ENCODE measurements at places on chromosomes 12 and 14. TPM values are rescaled to one million over a fixed set of nuclear protein-coding genes. Genes with fewer than 3 reads are reported as not detected.

- no peak for DNase-seq
Observed at GRCh38 chr12:42508913-42509460, 80.6 kb downstream of the PRICKLE1 start.

DNA sequence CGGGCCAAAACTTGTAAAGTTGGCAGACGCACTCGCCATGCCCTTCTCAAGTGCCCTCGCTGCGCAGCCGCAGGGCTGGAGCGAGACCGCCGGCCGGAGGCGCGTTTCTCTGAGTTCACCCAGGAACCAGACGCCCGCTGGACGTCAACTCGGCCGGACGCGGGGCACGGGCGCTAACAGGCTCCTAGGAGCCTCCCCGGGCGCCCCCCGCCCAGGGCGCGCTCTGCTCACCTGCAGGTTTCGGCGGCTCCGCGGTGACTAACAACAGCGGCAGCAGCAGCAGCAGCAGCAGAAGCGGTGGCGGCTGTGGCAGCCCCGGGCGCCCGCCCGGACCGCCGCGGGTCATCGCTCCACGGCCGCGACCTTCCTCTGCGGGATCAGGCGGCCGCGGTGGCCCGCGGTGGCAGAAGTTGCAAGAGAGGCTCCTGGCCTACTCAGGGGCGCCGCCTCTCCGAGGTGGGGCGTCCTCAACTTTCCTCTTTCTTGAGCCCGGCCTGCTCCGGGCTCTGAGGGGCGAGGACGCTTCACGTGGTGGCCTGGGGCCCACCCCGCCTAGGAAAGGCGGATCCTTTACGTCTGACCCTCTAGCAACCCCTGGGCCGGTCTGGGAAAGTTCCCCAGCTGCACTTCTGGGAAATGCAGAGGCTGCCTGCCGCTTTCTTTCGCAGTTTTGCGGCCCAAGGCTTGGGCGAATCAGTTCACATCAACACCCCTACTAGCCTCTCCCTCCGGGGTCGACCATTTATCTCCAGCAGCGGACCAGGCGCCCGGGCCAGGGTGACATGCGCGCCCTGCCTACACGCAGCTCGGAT lies at the start of gene PLBD1:
Gene PLBD1, minus strand, starts transcription at position 533 of the 812 bp plus-strand sequence. Its CDS starts 187 bp downstream, at position 346.
- no peak for DNase-seq

Gene TAS2R10
- polyA plus RNA-seq = 0.17 TPM

- DNase-seq = no peak
Observed at GRCh38 chr12:117472983-117473382, 111.6 kb upstream of the NOS1 start.

- no peak for DNase-seq
Observed at GRCh38 chr14:52949711-52950409, 990 bp downstream of the FERMT2 start.

DNA sequence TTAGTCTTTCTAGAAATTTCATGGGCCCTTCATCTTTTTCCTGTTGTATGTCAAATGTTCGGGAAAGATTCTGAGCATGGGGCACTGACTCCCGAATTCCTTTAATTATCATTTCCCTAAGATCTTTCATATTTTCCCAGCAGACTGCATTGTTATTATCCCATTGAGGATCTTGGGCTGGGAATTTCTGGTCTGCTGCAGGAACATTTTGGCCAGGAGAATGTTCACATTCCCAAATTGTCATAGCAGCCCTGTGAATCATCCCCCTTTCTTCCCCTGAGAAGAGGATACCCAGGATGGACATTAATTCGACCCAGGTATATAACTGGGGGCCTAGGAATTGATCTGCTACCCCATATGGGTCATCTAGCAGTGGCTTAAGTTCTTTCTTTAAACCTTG lies 112.5 kb downstream of the RIN3 start:
- no peak for DNase-seq

DNA sequence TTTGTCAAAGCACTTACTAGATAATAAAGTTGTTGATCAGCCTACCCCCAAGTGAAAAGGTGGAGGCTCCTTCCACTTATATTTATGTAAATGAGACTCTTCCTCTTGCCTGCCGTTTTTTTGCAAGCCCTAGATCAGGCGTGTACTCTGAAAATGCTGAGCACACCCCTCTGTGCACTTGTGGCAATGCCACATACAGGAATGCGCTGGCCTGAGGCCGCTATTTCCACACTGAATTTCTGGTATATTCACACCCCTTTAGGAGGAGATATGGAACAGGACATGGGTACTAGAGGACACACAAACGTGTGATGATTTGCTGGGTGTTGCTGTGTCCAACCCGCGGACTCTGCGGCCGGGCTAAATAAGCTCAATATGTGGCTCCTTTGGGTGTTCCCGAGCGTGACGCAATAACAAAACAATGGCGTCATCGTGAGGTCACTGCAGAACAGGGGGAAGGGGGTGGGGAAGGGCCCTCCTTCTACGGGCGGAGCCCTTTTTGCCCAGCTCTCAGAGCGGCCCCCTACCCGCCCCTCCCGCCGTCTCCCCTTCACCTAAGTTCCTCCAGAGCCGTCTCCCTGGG lies 554 bp upstream of the TSPAN31 start:
- no peak for DNase-seq

DNA sequence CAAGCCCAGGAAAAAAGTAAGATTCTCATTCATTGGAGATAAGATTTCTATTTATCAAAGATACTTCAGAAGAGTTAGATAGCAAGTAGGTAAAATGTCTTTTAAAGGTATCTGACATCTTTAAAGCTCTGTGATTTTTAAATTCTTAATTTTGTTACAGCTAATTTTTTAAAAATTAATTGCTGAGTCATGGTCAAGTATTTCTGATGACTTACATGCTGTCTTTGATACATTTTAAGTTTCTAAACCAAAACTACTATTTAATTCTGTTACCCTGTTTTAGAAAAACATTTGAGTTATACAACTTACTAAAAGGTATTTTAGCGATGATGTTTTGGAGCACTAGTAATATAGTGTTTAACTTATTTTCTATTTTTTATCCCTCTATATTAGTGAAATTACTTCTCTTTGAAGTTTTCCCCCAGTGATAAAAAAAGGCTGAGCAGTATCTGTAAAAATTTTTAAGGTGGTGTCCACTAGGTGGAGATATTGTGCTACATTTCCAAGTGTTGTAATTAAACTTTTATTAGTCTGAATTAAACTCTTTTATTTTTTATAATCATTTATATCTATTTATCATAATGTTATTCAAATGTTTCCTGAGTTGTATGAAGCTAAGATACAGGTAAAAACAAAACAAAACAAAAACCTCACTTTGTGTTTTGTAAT lies 11.5 kb downstream of the ALG10 start:
- DNase-seq = no peak

DNA sequence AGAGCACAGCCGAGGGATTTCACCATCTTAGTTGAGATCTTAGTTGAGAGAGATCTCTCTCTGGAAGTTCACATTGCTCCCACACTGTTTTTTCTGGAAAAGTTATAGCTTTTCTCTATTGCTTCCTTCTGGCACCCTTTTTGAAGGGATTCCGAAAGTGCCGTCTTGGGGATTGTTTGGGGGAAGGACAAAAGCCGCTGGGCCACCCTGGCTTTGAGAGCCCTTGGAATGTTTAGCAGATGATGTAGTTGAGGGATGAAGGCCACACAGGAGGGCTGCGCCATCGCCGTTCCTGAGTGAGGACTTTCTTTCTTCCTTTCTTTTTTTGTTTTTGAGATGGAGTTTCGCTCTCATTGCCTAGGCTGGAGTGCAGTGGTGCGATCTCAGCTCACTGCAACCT lies 17.7 kb downstream of the PLEKHG3 start:
- DNase-seq = no peak

GRCh38 chr12:1939801-1940607 lies 21.6 kb upstream of the CACNA2D4 start:
- DNase-seq = peak; percentile 19

GRCh38 chr14:97056086-97056485 lies 258.9 kb downstream of the VRK1 start:
- no peak for DNase-seq

Gene KLRK1
- not detected for polyA plus RNA-seq

Gene KRT72
- not detected for polyA plus RNA-seq

- DNase-seq = no peak
Observed at GRCh38 chr14:106417224-106418049, 891.1 kb downstream of the TMEM121 start.

- no peak for DNase-seq
Observed at GRCh38 chr12:116194935-116195431, 82.5 kb downstream of the MED13L start.

Gene GALNT6
- polyA plus RNA-seq = 47.1 TPM

- DNase-seq = no peak
Observed at GRCh38 chr12:106303202-106303820, 778 bp downstream of the TCP11L2 start.

Gene SRRM4
- polyA plus RNA-seq = not detected

All from BJ (cell line).